Thymus (tissue), 14 donors: ENCODE measurements at places on chromosomes 2 and 18.

- DNase-seq = no peak
These were observed 217.4 kb downstream of the CDCA7 start for GRCh38 chr2:173571887-173572680.

GRCh38 chr2:219870041-219870440, 242.6 kb downstream of the SLC4A3 start:
- no peak for DNase-seq

- DNase-seq = no peak
These were observed 23.6 kb upstream of the NEB start for GRCh38 chr2:151757861-151758260.

- no peak for DNase-seq
These were observed 14.7 kb upstream of the ARHGAP25 start for GRCh38 chr2:68719912-68720311.

DNA sequence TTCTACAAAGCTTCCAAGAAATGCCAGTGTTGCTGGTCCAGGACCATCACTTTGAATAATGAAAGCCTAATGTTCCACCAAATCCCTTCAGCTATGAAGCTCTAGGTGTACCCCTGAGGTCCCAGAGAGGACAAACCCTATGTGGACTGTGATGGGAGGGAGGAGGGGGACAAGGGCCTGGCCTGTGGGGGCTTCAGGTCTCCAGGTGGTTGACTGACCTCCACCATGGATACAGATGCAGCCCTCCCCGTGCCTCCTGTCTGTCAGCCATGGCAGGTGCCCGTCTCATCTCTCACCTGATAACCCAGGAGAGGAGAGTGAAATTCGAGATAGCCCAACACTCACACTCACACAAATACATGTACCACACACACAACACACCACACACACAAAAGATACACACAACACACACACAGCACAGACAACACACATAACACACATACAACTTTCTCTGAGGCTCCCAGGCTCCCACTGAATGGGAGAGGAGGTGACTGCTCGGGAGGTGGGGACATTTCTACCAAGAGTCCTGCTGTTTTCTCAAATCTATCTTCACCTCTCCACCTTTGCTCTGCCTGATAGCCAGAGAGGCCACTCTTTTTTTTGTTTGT, 12.8 kb upstream of the RHOB start:
- no peak for DNase-seq

DNA sequence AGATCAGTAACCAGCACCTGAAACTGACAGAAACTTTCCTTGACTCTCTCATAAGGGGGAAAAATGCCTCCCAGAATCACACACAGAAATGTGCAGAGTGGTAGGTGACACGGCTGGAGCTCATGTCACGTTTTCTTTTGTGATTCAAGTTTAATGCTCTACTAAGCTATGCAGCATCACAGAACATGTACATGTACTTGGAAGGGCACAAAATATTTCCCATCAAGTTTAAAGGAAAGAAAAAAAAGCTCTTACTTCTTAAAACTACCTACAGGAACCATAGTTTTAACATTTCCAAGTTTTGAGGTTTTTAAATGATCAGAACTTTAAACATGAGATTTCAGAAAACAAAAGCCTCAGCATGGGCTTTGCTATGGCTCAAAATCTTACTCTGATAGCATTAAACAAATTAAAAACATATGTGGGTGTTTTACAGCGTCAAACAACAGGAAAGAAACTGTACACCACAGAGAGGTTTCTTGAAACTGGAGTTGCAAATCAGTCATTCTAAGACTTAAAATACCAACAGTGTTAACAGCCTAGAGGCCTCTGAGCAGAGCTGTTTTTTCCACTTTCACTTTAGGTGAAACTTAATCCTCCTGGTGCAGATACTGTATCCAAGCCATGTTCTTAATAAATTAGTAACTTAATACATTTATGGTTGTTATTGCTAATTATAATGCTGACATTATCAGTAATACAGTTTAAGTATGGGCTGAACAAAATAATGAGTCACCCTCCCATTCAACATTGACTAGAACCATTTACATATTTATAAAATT, 30.1 kb downstream of the MBP start:
- no peak for DNase-seq

GRCh38 chr2:62478093-62478580, 27.9 kb downstream of the TMEM17 start:
- no peak for DNase-seq

DNA sequence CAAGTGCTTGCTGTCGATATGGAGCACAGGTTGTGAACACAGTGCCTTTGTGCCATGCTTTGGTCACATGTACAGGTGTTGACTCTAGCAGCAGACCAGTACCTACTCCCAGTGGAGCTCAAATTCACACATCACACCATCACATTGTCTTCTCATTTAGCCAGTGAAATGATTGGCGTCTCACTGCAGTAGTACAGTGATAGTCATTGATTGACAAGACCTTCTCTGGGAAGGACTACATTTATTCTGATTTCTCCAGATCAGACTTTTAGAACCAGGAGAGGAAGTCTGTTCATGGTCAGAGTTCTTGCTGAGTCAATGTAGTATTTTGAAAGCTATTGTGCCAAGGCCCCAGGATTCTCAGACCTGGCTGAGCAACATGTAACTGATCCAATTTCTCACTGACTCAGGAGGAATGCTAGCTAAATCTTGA, 75.2 kb downstream of the FMNL2 start:
- no peak for DNase-seq

DNA sequence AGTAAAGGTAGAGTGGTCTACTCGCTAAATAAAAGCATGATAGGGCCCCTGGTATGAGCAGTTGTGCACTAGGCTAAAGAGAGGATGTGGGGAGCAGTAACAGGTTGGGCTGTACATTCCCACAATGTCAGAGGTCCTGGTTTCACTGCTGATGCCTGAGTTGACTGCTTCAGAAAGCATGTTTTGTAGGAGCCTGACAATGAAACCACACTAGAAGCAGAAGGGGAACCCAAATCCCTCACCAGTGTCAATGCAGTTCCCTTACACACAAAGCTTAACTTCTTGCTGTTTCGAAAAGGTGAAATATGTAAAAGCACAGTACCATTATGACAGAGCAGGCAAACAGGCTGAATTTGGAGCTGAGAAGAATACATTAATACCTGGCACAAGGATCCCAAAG, 291.7 kb upstream of the KYNU start:
- DNase-seq = no peak

DNA sequence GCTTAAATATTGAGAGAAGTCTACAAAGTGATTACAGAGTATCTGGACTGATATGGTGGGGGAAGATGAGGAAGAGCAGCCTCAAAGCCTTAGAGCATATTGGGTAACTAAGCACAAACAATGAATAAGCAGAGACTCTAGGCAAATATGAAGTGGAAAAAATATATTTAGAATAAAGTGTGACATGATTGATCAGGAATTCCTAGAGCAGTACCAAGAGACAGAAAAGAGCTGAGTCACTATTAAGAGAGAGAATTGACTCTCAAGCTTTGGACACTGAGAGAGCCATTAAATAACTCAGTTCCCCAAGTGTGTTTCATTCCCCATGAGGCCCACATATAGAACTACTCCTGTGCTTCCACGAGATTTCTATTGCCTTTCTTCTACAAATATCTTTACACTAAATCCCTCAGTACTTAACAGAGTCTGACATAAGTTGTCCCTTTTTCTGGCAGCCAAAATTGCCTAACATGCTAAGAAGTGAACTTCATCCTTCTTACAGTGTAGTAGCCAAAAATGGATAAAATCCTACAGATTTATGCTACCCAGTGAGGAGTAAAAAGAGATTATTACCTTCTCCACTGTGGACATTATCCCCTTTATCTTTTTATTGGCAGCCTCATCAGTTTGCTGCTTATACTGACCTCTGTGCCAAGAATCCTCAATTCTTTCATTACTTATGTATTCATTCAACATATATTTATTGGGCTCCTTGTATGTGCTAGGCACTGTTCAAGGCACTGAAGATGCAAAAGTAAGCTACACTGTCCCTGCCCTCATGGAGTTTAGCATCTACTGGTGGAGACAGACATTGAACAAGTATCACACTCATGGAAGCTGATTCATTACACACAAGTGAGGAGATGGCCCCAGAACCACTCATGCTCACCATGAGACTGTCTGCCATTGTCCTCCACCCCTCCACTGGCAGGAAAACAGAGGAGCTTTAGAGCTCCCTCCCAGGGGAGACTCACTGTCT, 45.4 kb downstream of the SLC40A1 start:
- no peak for DNase-seq

DNA sequence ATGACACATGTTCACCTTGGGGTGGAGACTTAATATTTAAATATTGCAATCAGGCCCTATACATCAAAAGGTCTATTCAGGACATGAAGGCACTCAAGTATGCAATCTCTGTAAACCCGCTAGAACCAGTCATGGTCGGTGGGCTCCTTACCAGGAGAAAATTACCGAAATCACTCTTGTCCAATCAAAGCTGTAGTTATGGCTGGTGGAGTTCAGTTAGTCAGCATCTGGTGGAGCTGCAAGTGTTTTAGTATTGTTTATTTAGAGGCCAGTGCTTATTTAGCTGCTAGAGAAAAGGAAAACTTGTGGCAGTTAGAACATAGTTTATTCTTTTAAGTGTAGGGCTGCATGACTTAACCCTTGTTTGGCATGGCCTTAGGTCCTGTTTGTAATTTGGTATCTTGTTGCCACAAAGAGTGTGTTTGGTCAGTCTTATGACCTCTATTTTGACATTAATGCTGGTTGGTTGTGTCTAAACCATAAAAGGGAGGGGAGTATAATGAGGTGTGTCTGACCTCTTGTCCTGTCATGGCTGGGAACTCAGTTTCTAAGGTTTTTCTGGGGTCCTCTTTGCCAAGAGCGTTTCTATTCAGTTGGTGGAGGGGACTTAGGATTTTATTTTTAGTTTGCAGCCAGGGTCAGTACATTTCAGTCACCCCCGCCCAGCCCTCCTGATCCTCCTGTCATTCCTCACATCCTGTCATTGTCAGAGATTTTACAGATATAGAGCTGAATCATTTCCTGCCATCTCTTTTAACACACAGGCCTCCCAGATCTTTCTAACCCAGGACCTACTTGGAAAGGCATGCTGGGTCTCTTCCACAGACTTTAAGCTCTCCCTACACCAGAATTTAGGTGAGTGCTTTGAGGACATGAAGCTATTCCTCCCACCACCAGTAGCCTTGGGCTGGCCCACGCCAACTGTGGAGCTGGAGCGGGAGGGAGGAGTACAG, 108.1 kb downstream of the XRCC5 start:
- no peak for DNase-seq
